ENCODE measurements at places on chromosomes 1 and 21.

GRCh38 chr1:212158912-212159796, 123.6 kb downstream of the DTL start:
- no peak for DNase-seq

- DNase-seq, result no peak
Measured at GRCh38 chr1:7404046-7404742, 366.9 kb upstream of the VAMP3 start.

GRCh38 chr1:181079382-181079781, 9.1 kb upstream of the IER5 start:
- DNase-seq, result no peak

GRCh38 chr21:31248598-31248997, 95.5 kb downstream of the TIAM1 start:
- no peak for DNase-seq

GRCh38 chr1:151060007-151060656, at the start of gene MLLT11:
Gene MLLT11 (plus strand): TSS chr1:151060397. CDS start chr1:151067225, 6,828 bp downstream.
- peak; percentile 63 for DNase-seq

DNA sequence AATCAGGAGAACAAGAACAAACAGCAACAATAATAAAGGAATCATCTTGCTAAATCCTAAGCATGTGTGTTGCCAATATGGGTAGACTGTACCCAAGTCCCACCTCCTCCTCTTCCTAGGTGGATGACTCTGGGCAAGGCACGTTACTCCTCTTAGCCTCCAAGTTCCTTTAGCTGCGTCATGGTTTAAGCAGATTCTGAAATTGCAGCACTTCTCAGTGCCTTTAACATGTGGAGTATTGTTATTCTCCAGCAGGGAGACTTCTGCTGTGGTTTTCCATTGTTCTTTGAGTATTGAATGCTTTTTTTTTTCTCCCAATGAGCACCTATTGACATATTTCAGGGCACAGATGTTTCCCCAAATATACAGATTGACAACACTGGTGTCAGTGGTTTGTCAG, 15.5 kb downstream of the ARHGEF10L start:
- DNase-seq, result no peak

- no peak for DNase-seq
Measured at GRCh38 chr1:227952374-227953021, 4.8 kb upstream of the WNT9A start.

GRCh38 chr1:89361681-89362080, 2.2 kb upstream of the GBP6 start:
- DNase-seq, result no peak

DNA sequence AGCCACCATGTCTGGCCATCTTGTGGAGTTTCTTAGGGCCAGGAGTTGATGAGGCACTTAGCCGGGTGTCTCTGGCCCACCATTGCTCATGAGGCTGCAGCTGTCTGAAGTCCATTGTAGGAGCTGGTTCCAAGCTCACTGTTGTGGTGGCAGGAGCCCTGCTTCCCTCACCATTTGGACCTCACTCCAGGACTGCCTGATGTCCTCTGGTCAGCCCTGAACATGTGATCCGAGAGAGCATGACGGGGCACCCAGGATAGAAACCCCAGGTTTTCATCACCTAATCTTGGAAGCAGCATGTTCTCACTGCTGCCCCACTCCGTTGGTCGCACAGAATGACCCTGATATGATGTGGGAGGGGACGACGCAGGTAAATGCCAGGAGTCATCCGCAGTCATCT, 56.2 kb upstream of the FAM3B start:
- DNase-seq, result no peak

- DNase-seq, result no peak
Measured at GRCh38 chr1:17365293-17365692, 6.7 kb upstream of the PADI6 start.

GRCh38 chr1:197100677-197101076, 33.6 kb upstream of the F13B start:
- no peak for DNase-seq

GRCh38 chr1:159959451-159959850, 5.4 kb upstream of the SLAMF9 start:
- DNase-seq, result no peak

Measured in dermis microvascular lymphatic vessel endothelial cell (primary cell).